ENCODE measurements at places on chromosomes 12 and 14. TPM values are rescaled to one million over a fixed set of nuclear protein-coding genes. Genes with fewer than 3 reads are reported as not detected.

DNA sequence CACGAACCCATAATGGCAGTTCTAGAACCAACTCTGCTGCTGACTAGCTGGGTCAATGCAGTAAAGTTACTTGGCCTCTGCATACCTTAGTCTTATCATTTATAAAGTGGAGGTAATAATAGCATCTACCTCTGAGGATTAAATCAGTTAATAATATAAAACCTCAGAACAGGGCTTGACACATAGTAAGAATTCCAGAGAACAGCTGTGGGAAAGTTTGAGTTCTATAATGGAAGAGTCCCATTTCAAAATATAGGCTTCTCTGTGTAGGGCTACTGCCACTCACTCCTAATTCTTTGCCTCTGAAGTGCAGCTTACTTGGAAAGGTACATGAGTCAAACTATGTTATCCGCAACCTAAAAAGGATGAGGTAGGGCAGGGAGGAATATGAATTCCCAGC is 269.2 kb upstream of the PRKD1 start:
- no peak for DNase-seq

DNA sequence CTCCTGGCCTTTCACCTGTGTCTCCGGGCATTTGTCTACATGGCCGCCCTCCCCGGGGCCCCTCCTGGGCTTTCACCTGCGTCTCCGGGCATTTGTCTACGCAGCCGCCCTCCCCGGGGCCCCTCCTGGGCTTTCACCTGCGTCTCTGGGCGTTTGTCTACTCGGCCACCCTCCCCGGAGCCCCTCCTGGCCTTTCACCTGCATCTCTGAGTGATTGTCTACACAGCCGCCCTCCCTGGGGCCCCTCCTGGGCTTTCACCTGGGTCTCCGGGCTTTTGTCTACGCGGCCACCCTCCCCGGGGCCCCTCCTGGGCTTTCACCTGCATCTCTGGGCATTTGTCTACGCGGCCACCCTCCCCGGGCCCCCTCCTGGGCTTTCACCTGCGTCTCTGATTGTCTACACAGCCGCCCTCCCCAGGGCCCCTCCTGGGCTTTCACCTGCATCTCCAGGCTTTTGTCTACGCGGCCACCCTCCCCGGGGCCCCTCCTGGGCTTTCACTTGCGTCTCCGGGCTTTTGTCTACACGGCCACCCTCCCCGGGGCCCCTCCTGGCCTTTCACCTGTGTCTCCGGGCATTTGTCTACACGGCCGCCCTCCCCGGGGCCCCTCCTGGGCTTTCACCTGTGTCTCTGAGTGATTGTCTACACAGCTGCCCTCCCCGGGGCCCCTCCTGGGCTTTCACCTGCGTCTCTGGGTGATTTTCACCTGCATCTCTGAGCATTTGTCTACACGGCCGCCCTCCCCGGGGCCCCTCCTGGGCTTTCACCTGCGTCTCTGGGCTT is 68.0 kb upstream of the GALNT9 start:
- no peak for DNase-seq

GRCh38 chr12:129839679-129840078 is 64.1 kb downstream of the TMEM132D start:
- DNase-seq, result no peak

The PTPRO gene
- total RNA-seq, result 5.2 TPM

DNA sequence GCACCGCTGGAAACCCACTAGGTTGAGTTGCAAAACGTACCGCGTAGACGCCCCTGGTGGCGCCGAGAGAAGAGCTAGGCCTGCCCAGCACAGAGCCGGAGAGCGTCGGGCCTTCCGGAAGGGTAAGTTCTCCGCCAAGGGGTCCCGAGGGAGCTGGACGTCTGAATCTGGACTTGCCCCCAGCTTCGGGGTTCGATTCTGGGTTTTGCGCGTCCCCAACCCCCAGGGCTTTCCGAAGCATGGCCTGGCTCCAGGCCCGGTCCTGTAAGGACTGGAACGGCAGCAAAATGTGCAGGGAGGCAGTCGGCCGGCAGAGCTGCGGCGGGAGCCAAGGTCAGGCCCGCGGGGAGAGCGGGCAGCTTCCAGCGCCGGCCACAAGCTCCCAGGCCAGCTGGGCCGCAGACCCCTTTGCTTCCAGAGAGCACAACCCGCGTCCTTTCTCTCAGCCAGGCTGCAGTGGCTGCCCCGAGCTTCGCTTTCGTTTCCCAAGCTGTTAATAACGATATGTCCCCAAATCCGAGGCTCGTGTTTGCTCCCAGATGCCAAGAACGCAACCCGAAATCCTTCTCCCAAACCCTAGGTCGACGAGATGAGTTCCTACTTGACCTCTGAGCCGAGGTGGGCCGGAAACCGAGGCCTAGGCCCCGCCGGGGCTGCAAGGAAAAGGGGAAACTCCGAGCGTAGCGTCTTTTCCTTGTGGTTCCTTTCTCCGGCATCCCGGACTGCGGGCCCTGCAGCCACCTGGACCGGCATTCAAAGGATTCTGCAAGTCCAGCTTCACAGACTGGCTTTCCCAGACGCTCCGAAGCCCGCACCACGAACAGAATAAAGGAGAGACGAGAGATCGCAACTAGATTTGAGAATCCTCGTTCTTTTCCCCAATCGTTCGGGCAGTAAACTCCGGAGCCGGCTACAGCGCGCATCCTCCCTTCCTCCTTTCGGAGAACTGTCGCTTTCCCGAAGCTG is 3.2 kb upstream of the TBX5 start:
- no peak for DNase-seq

GRCh38 chr14:70192915-70193314 is 4.2 kb upstream of the SLC8A3 start:
- DNase-seq, result no peak

DNA sequence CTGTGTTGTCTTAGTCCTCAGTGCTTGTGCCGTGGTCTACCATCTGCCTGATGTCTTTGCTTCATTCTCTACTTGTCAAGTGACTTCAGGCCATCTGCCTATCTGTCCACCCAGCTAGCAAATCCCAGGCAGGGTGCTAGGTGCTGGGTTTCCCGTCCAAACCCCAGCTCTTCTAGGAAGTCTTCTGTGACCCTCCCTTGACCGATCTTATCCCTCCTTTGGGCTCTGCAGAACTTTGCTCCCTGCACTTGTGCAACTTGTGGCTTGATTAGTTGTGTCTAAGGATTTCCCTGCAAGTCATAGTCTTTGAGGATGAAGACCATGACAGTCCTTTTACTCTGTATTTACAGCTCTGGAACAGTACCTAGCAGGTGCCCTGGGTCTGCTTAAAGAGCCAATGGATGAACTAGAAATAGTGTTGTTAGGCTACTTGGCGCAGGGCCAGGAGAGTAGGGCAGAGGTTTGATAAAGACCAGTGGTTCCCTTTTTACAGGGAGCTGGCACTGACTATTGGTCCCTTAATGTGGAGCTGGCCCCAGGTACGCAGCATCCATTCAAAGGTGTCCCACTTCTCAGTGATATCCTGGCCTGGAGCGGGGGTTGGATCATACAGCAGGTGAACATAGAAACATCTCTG is 60.1 kb downstream of the ADCK1 start:
- no peak for DNase-seq

The LRRK2 gene
- total RNA-seq, result 16.3 TPM

The HOXC10 gene
- 0.16 TPM for total RNA-seq

- no peak for DNase-seq
Observed at GRCh38 chr12:69866698-69867097, 41.7 kb downstream of the MYRFL start.

DNA sequence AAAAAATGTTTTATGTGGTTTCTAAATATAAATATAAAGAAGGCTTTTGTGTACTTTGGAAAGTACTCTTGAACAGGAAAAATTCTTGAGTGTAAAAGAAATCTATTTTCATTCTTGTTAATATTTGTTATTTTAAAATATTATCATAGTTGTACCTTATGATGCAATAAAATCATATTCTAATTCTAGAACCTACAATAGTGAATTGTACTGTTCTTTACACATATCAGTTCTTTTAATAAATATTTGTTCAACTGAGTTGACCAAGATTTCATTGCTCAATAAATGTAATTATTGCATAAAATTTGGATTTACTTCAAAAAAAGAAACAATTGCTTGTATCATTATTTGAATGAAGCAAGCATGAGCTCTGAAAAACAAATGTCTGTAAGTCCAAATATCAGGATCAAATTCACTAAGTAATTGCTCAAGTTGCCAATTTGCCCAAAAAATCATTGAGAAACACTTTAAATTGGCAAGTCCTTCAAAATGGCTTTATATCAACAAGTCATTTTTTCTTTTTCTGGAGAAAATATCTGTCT is 191.6 kb upstream of the SLC16A7 start:
- DNase-seq, result no peak

- no peak for DNase-seq
Observed at GRCh38 chr14:28987516-28987915, 220.9 kb downstream of the FOXG1 start.

The SLC17A8 gene
- not detected for total RNA-seq

- DNase-seq, result no peak
Observed at GRCh38 chr14:56474419-56475022, 105.1 kb upstream of the TMEM260 start.
